ENCODE measurements at places on chromosomes 3 and 15. TPM values are rescaled to one million over a fixed set of nuclear protein-coding genes. Genes with fewer than 3 reads are reported as not detected.
A peak's percentile ranks its signal among the peaks of the same experiment; 100 is the strongest.

The OCA2 gene
- 0.10 TPM for total RNA-seq

The LRTM1 gene
- total RNA-seq, result not detected

The CNTN3 gene
- 5.7 TPM for total RNA-seq

The TM6SF1 gene
- 0.81 TPM for total RNA-seq

GRCh38 chr3:87706176-87706575 lies 352.6 kb downstream of the CGGBP1 start:
- DNase-seq, result no peak

DNA sequence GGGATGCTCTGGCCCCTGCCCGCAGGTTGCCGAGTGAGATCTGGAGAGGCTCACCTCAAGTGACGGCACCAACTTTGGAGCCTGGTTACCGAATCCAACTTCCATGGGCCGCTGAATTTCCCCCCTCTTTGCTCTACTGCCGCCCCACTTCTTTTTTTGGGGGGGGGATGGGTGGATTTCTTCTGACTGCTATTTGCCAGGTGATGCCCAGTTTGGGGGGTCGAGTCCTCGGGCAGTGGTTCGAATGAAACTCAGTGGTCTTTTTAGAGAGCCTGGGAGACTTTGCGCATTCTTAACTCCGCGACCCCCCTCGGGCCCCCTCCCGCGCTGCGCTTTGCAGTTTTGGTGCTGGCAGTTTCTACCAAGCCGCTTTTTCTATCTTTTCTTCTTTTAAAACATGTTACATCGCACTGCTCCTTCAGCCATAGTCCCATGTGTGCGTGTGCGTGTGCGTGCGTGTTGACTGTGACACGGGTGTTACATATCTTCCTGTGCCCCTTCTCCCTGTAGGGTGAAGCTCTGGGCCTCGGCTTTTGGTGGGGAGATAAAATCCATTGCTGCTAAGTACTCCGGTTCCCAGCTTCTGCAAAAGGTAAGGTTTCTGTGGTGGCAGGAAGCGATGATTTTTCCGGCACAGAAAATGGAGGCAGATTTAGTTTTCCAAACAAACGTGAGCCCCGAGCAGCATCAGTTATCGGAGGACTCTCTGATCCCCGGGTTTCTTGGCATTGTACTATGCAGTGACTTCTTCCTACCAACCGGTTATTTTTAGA lies 837 bp downstream of the CACNA2D3 start:
- no peak for DNase-seq

DNA sequence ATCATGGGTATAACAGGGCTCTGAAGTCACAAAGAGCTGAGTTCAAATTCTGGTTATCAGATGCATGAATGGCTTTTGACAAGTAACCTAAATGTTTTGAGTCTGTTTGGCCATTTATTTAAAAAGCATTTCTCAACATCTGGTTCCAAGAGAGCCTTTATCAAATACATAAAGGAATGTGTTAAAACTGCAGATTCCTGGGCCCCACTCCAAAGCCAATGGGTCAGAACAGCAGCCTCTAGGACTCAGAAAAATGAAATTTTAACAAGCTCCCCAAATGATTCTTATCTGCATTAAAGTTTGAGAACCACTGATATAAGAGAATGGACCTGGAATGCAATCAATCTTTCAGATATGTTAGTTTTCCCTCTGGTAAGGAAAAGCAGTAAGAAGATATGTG lies 3.4 kb downstream of the B4GALT4 start:
- no peak for DNase-seq

DNA sequence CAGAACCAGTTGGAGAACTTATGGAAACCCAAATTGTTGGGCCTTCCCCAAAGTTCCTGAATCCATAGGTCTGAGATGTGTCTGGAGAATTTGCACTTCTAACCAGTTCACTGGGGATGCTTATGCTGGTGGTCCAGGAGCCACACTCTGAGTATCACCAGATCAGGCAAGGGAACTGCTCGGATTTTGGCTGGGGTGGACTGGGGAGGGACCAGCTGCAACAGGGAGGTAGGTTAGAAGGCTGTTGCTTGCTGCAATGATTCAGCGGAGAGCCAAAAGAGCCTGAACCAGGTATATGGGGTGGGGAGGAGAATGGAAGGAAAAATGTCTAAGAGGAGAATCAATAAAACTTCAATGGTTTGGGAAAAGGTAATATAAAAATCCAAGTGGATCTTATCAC lies 45.9 kb upstream of the EPHB1 start:
- DNase-seq, result no peak

- DNase-seq, result no peak
These were observed 39.1 kb upstream of the ARRDC4 start for GRCh38 chr15:97921296-97921865.

GRCh38 chr3:87120236-87120635 lies 106.9 kb upstream of the CHMP2B start:
- DNase-seq, result no peak

DNA sequence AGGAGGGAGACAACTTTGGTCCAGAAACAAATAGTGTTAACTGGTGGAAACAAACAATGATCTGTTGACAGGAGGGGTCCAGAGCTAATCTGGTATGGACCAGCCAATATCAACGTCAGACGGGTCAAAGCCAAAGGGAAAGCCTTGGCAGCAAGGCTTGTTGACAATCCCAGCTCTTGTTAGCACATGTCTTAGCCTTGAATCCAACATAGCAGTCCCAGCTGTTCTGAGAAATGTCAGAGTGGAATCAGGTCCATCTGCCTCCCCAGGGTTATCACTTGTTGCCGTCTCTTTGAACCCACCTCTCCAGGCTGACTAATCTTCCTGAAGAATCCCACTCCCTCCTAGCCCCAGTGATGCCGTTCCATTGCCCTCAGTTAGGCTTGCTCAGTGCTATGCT lies 404.6 kb upstream of the MCTP2 start:
- no peak for DNase-seq

DNA sequence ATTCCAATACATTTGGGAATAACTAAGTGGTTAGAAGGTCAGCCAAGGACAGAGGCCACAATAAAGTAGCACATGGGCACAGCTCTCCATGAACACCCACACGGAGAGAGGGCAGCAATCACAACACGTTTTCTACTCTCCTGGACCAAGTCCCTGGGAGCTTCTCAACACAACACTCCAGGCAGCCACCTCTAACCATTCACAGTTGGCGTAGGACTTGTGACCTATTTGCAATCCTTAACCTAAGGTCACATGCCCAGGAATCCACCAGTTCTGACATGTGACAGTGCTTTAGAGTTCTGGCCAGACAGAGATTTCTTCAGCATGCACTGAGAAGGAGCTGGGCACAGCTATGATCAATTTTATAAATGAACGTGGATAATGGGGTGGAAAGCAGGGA lies 280.8 kb downstream of the SHQ1 start:
- DNase-seq, result peak; percentile 83

DNA sequence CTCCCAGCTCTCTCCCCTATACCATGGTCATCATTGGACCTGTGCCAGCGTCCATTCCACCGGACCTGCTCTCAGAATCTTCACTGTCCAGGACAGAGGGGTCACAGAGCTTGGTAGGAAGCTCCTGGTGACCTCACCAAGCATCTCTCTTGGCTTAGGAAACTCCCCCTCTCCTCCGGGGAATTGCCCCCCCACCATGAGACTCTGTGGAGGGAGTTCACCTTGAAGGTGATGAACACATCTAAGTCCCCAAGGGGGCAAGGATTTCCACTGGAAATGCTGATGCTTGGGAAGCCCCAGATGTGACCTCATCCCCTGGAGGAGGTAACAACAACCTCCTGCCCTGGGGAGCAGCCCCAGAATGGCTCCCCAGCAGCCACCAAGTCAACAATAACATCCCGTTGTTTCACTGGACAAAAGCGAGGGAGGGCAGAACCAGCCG lies 3.2 kb downstream of the SEMA7A start:
- no peak for DNase-seq

GRCh38 chr15:25844981-25845680 lies 18.0 kb downstream of the ATP10A start:
- no peak for DNase-seq

- no peak for DNase-seq
These were observed 93.6 kb downstream of the GMNC start for GRCh38 chr3:190768891-190769290.

DNA sequence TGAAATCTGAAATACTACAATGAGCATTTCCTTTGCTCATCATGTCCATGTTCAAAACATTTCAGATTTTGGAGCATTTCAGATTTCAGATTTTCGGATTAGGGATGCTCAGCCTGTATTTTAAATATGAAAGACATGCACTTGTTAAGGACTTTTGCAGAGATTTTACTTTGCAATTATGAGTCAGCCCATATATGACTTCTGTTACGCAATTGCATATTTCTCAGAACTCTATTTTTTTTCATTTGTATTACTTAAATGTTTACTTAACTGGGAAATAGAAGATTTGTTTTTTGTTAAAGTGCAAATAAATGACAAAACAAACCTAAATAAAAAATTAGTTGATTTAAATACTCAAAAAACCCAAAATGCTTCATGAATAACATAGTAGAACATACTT lies 376.2 kb downstream of the ZBTB20 start:
- DNase-seq, result no peak

Measured in left lobe of liver (tissue), 2 donors.